ENCODE measurements at places on chromosomes 2 and 18. TPM values are rescaled to one million over a fixed set of nuclear protein-coding genes. Genes with fewer than 3 reads are reported as not detected.

The SPC25 gene
- 0.45 TPM for total RNA-seq

The CTDP1 gene
- total RNA-seq, result 89.4 TPM

The NEU2 gene
- not detected for total RNA-seq

The SH3RF3 gene
- total RNA-seq, result 0.23 TPM

The GPAT2 gene
- total RNA-seq, result 3.8 TPM

The UGT1A3 gene
- not detected for total RNA-seq

The LTBP1 gene
- total RNA-seq, result 3.5 TPM

Measured in natural killer cell (primary cell).